ENCODE measurements at places on chromosomes 11 and 22.

DNA sequence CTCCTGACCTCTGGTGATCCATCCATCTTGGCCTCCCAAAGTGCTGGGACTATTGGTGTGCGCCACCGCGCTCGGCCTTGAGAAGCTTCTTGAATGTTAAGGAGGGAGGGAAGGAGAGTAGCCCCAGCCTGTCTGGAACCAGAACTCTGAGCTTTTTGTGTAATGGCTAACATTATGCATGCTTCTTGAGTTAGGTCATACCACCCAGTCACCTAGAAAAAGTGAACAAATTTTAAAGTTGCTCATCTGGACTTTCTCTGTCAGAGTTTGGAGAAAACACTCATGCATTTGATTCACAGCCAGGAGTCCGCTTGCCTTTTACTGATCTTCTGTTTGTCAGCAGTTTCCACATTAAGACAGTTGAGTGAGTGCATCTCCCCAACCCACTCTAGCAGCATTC, 82.1 kb downstream of the PPP6R3 start:
- DNase-seq = no peak

DNA sequence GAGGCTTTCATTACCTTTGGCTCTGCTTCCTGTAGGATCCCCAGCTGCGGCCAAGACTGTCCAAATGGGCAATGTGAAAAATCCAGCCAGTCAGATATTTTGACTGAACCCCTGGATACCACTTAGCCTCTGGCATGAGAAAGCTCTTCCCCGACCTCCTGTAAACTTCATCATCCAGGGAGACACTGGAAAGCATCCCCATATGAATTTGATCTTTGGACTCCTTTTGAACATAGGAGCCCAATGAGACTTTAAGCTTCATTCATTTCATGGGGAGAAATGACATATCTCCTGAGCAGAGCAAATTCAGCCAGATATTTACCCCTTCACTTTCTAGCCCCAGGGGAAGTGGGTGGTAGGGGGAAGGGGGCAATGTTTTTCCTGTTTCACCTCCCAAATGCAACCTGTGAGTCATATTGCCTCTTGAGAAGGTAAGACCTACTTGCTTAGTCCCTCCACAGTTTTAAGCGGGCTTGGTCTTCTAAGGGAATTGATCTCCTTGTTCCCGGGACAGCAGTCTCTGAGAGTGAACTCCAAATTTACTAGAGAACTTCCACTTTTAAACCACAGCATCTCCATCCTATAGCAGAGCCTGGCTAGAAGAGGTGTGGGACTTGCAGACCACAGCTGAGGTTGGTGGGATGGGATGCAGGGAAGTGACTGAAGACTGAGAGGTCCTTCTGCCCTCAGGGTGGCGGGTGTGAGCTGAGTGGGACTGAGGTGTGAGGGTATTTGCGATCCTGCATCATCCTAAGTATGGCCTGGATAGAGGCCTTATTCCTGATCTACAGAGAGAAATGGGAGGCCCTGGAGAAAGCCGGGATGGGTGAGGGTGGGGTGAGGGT, 20.3 kb upstream of the POU2AF1 start:
- no peak for DNase-seq

DNA sequence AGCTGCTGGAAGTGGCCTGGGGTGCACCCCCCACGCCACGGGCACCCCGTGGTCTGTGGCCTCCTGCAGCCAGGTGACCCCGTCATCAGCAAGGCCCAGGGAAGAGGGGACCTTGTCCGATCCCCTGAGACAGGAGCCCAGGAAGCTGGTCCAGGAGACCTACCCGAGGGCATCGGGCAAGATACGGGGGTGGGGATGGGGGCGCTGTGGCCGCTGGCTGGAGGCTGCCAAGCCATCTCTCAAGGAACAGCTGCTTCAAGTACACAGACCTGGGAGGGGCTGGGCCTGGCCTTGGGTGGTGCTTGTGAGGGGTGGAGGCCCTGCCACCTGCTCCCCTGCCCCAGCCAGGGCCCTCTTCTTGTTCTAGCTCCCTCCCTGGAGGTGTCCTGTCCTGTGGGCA, 1272.1 kb downstream of the BRD1 start:
- DNase-seq = no peak

DNA sequence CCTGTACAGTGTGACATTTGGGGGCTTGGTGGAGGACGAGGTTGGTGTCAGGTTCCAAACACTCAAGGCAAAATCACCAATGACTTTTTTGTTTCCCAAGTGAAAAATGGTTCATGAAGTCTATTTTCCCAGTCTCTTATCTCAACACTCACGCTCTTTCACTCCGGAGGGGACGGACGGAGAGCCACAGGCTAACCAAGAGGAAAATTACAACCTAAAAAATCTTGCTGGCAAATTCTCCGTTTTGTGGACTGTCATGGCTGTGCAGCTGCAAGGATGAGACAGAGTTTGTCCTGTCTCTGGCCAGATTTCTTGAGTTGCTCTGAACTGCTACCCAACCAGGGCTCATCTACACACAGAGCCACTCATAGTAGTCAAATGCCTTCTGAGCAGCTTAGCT, 101.2 kb downstream of the ABTB2 start:
- no peak for DNase-seq

- DNase-seq = no peak
Observed at GRCh38 chr22:36839356-36840073, 21.3 kb upstream of the NCF4 start.

GRCh38 chr11:126461996-126462395, 106.5 kb downstream of the ST3GAL4 start:
- no peak for DNase-seq

DNA sequence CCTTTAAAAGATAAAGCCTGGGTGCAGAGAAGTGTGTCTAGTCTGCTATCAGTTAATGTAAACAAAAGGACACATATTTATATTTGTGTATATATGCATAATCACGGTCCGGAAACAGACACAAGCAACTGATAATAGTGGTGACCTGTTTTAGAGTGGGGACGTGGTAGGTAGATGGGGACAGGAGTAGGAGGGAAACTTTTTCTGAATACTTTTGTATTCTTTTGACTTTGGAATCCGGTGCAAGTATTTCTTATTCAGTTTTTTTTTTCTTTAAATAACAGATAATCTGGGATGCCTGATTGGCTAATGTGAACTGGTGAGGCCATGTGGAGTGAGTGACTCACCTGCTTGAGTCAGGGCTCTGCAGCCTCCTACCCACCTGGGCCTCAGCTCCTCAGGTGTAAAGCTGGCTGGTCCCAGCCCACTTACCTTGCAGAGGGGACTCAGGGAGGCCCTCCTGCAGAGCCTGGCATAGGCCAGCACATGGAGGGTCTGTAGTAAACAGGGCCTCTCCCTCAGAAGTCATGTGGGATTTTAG, 15.3 kb downstream of the MICAL2 start:
- no peak for DNase-seq

GRCh38 chr11:116691771-116692177, 81.0 kb downstream of the BUD13 start:
- DNase-seq = peak; percentile 35

DNA sequence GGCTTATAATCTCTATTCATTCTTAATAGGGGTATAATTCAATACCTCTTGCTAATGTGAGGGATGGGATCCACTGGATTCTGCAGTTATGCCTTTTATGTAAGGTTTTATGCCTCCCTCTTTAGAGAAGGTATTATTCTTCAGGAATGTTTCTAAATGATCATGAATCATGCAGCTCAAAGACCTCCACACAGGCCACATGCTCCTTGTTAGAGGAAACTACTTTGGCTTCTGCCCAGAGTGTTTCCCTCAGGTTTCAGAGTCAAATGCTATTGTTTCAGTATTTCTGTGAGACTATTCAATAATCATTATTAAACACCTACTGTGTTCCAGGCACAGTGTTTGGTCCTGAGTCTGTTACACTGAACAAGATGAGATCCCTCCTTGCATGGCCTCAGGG, 115.9 kb downstream of the RAB38 start:
- DNase-seq = no peak

GRCh38 chr11:34268906-34269430, 88.8 kb downstream of the ABTB2 start:
- DNase-seq = no peak

- no peak for DNase-seq
Observed at GRCh38 chr11:79087238-79087960, 353.4 kb downstream of the TENM4 start.

DNA sequence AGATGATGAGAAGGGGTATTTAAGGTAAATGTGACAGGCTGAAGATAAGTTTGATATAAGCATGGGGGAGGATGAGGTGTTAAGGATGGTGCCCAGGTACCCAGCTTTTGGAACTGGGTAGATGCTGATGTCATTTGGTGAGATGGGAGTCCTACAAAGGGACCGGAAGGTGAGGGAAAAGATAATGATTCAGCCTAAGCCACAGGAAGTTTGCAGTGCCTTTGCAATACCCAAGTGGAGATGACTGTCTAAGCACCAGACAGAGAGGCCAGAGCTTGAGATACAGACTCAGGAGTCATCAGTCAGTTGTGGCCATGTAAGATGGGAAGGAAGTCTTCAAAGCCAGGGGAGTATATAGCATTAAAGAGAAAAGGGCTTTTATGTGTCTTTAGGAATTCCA, 30.0 kb upstream of the SMCO4 start:
- DNase-seq = no peak

- DNase-seq = no peak
Observed at GRCh38 chr11:11336664-11337063, 16.4 kb downstream of the CSNK2A3 start.

- DNase-seq = no peak
Observed at GRCh38 chr11:76654298-76654851, 16.2 kb downstream of the LRRC32 start.
